AG04450 (cell line): ENCODE measurements at places on chromosomes 2 and 18.

DNA sequence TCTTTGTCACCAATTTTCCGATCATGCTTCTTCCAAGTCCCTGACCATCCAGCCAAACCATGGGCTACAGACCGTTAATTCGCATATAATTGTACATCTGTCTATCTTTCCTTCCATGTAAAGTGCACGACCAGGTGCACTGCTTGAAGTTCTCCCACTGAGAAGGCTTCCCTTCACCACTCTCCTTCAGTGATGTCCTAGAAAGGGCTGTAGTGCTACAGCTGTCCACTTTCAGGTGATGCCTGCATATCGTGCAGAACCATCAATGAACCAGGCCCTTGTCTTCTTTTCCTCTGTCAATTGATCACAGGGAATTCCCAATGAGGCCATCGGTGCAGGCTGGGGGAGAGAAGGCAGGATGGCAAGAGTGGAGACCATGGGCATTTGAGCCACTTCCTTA lies 148.9 kb downstream of the TMEM182 start:
- DNase-seq, result no peak

DNA sequence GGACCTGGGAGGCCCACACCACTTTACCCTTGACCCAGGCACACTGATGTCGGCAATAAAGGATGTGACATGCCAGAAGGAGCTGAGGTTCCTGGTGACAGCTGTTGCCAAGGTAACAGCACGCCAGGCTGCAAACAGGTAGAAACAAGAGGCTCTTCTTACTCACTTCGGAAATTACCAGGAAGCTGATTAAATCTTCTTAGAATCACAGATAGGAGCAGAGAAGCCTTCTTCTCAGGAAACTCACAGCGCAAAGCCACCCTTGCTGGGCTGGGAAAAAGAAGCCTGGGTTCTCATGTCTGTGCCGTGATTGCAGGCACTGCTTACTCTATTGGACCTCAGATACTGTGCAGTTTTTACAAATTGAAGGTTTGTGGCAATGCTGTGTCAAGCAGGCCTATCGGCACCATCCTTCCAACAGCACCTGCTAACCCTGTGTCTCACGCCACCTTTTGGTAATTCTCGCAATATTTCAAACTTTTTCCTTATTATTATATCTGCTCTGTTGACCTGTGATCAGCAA lies 61.0 kb upstream of the TAF1B start:
- DNase-seq, result no peak

- DNase-seq, result no peak
These were observed 247.0 kb downstream of the AGAP1 start for GRCh38 chr2:235740821-235741220.

DNA sequence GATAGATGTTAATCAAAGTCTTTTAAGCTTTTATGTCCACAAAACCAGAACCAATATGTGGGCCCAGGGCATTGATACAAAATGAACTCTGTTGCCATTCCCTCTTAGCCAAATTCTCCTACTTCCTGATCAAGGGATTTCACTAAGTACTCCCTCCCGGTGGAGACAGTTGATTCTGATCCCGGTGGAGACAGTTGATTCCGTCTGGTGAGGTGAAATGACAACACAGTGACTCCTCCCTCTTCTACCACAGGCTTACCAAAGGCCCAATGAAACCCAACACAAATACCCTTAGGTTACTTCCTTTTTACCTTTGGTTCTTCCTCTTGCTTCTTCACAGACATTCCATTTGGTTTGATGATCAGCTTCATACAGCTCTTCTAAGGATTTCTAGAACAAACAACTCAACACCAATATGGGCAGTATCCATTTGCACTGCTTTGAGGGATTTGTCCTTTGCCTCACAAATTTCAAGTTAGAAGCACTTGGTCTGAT lies 153.8 kb downstream of the IKZF2 start:
- DNase-seq, result no peak

DNA sequence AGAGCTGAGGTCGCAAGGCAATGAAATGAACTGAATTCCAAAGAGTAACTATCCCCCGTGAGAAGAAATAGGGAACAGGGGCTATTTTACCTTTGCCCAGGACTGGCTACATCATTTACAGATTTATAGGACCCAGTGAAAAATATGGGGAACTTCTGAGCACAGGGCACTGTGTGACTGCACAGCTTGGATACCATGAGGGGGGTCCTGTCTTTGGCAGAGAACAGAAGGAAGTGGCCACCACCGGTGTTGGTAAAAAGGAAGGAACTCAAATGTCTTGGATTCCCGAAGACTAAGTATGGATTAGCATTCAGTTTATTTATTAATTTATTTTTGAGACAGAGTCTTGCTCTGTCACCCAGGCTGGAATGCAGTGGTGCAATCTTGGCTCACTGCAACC lies 119.6 kb downstream of the B3GNT2 start:
- no peak for DNase-seq

- no peak for DNase-seq
These were observed 256.0 kb upstream of the RAB6C start for GRCh38 chr2:129723277-129724020.

DNA sequence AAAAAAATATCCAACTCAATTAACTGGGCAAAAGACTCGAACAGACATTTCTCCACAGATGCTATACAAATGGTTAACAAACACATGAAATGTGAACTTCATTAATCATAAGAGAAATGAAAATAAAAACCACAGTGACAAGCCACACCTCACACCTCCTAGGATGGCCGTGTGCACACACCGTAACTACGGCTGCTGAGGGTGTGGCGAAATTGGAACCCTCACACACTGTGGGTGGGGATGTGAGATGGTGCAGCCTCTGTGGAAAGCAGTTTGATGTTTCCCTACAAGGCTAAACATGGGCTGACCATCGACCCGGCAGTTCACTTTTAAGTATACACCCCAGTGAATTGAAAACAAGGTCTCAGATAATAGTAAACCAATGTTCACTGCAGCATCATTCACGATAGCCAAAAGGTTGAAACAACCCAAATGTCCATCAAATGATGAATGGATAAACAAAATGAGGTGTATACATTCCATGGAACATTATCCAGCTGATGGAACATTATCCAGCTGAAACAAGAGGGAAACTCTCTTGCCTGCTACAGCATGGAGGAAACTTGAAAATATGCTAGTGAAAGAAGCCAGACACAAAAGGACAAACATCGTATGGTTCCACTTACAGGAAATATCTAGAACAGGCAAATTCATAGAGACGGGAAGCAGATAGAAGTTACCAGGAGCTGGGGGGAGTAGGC lies 32.2 kb downstream of the ZAP70 start:
- DNase-seq, result peak; percentile 46

GRCh38 chr2:106138543-106139237 lies 55.4 kb downstream of the UXS1 start:
- no peak for DNase-seq

DNA sequence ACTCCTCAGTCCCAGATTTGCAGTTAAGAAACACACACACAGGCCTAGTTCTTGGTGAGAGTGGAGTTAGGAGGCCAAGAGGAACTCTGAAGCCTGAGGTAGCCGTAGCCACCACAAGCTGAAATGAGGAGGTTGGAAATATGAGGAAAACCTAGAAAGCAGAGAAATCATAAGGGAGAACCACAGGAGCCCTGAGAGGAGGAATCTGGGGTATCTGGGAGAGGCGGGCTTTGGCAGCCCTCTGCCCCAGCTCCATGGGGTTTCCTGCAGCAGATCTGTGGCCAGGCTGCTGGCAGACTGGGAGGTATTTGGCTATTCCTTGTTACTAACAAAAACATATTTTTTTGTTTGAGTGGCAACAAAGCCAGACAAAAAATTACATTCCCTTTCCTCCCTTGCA lies 11.0 kb downstream of the SOX11 start:
- no peak for DNase-seq

DNA sequence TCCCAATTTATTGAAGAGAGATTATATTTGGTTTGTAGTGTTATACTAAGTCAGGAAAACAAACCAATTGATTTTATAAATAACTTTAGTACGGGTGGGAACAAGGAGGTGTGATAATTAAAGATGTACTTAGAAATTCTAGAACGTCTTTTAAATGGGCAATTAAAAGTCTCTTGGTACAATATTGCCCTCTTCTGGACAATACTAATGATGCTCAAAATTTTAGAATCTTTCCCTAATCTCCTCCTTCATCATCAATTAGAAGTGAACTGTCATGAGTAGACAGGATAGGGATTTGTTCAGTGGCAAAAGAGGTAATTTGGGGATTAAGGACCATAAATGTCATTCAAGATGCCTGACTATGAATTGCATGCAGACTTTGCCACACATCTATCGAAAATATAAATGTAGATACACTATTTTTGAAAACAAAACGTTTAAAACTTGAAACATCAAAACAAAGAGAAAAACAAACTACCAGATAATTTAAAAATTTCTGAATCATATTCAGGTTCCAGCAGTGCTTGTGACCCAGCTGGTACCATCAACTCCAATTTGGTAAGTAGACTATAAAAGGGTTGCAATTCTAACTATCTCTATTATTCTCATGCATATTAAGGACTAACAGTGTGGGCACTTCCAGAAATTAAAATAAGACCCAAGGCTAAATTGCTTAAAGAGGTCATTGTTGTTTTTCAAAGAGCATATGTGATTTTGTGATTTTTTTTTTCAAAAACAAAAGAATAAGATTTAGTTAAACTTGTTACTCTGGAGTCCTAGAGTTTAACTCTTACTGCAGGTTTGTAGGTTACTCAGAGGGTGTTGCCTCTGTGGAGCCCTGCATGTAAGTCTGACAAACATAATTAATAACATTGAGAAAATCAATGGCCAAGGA lies 123.5 kb downstream of the LAMA3 start:
- DNase-seq, result no peak

- no peak for DNase-seq
These were observed 276.8 kb downstream of the RIT2 start for GRCh38 chr18:42838546-42839145.

DNA sequence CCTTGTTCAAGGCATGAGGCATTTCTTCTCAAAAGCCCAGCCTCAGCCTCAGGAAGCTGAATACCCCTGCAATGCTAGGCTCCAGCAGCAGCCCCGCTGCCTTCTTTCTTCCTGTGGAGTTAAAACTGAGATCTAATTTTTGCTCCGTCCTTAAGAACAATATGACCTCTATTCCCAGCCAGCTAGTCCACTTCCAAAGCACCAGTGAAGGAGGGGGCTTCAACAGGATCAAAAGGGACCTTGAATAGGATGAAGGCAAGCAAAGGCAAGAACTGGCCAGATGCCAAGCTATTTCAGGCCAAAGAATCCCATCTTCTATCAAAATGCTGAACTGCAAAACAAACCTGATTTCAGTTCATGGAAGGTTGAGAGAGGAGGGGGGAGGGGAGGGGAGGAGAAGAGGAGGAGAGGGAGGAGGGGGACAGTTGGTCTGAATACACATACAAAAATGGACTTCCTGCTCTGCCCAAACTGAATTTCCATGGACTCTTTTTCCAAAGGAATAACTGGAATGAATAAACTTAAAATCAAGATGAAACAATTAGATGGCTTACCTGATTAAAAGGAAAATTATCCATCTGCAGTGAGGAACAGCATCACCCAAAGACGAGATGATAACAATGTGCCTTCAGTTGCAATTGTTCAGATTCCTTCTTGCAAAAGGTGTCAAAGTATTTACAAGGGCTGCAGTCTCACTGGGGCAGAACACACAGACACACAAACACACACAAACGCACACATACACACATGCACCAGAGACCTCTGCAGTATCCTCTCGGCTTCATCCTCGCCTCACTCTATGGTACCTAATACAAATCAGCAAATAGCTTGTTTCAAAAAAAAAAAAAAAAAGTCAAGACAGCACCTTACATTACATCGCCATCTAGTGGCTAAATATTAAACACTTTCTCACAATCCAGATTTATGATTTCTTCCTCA lies at the start of gene SCN1A:
TSS of gene SCN1A (minus strand) at position 804 of the 939 bp plus-strand sequence. CDS start 54,399 bp downstream, outside the sequence.
- peak; percentile 7 for DNase-seq

DNA sequence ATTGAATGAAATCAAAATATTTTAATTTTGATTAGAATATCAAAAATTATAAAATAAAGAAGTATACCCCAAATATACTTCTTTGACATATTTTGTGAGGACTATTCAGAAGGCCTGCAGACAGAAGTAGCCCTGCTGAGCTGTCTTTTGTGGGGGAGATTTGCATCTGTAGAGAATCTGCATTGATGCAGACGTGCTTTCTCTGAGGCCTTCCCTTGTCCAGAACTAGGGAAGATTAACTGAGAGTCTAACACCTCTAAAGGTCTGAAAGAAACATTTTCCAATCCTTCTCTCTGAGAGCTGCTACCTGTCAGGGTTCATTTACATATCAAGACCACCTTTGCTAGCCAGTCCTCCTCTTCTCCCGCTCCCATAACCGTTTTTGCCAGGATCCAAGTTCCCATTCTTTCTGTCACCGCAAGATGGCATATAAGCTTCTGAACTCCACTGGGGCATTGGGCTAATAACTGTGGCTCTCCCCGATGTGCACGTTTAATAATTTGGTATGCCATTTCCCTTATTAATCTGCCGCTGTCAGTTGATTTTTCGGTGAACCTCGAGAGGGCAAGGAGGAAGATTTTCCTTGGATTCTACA lies 510.4 kb upstream of the CNTNAP5 start:
- no peak for DNase-seq

DNA sequence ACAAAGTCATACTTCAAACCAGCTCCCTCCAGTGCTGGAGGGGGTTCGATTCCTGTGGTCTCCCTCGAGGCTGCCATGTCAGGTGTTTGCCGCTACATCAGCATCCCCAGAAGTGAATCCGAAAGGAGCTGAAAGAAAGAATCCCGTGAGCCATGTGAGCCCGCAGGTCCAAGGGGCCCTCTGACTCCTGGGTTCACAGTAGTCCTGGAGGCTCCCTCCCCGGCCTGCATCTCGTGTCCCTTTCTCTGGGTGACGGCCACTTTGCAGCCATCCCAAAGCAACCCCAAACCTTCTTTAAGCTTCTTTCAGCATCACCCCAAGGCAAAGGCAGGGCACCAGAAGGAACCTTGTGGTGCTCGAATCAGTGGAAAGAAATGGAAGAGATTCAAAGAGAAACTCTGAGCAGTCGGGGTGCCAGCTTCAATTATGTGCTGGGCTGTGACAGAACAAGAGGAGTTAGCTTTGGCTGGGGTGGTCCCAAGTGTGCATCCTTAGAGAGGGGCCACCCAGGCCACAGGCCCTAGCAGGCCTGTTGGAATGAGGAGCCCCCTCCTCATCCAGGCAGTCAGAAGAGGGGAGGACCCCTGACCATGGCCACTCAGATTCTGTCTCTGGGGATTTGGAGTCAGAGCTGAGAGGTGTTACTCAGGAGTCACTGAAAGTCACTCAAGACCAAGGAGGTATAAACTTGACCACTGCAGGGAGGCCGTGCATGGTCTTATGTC lies 59.7 kb downstream of the CIB4 start:
- DNase-seq, result no peak

- no peak for DNase-seq
These were observed 507.9 kb upstream of the FANCL start for GRCh38 chr2:58749041-58749440.

GRCh38 chr18:31941010-31941809 lies 1.7 kb downstream of the TRAPPC8 start:
- no peak for DNase-seq
